ENCODE measurements at places on chromosomes 13 and 19.

DNA sequence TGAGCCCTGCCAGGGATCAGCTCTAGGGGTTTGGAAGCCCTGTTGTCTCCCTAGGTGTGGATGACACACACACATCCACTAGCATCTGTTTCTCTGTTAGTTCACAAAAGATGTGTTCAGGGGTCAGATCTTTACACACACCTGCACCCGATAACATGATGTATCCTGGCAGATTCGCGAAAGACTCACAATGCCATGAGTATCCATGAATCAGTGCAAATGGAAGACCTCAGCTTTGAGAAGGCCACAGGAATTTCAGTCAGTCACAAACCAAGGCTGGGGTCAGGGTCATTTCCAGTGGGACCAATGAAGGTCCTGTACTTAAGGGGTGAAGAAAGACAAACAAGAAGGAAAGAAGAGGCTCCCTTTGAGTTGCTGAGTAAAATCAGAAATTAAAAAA lies 898.2 kb downstream of the UQCRFS1 start:
- DNase-seq: no peak

DNA sequence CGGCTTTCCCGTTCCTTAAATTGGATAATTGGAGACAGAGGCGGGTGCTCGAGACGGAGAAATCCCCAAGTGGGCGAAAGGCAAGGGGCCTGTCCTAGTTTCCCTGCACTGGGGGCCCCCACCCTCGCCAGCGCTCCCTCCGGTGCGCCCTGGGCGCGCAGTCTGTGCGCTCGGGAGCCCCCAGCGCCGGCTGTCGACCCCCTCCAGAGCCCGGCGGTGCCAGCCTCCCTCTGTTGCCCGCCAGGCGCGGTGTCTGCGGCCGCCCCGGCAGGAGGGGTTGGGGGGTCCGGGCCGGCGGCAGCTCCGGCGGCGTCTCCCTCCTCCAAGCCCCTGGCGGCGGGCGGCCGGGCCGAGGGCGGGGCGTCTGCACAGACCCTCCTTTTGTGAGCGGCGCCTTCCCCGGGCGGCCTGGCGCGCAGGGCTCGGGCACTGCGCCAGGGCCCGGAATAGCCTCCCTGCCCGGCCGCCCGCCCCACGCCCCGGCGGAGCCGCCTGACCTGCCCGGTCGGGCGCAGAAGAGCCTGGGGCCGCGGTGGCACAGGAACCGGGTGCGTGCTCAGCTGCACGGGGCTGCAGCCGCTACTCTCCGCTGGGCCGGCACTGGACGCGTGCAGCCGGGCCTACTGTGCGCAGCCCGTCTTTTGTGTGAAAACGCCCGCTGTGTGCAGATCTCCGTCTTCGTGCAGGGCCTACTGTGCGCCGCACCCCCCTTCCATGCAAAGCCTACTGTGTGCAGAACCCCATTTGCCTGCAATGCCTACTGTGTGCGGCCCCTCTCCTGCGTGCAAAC lies 13.2 kb downstream of the GADD45B start:
- DNase-seq: no peak

DNA sequence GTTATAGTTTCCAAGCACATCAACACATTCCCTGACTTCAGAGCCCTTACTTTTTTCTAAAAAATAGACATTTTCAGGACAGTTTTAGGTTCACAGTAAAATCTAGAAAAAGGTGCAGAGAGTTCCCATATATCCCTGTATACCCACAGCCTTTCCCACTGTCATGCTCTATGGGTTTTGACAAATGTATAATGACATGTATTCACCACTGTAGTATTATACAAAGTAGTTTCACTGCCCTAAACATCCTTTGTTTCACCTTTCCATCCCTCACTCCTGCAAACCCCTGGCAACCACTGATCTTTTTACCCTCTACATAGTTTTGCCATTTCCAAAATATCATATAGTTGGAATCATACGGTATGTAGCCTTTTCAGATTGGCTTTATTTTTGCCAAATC lies 15.6 kb downstream of the NAA16 start:
- DNase-seq: no peak

GRCh38 chr19:10104665-10105508 lies 1.3 kb upstream of the PPAN start:
- DNase-seq: peak; percentile 73

- no peak for DNase-seq
Observed at GRCh38 chr13:88800505-88800904, 1129.3 kb downstream of the SLITRK5 start.

DNA sequence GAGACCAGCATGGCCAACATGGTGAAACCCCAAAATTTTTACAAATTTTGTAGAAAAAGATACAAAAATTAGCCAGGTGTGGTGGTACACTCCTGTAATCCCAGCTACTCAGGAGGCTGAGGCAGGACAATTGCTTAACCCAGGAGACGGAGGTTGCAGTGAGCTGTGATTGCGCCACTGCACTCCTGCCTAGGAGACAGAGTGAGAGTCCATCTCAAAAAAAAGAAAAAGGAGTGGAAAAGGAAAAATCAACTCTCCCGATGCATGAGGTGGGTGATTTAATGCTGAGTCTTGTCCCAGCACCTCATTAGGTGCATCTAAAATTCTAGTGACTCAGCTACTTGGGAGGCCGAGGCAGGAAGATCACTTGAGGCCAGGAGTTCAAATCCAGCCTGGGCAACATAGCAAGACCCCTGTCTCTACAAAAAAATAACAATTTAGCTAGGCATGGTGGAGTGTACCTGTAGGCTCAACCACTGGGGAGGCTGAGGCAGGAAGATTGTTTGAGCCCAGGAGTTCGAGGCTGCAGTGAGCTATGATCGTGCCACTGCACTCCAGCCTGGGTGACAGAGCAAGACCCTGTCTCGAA lies 19.8 kb downstream of the GTPBP3 start:
- no peak for DNase-seq

DNA sequence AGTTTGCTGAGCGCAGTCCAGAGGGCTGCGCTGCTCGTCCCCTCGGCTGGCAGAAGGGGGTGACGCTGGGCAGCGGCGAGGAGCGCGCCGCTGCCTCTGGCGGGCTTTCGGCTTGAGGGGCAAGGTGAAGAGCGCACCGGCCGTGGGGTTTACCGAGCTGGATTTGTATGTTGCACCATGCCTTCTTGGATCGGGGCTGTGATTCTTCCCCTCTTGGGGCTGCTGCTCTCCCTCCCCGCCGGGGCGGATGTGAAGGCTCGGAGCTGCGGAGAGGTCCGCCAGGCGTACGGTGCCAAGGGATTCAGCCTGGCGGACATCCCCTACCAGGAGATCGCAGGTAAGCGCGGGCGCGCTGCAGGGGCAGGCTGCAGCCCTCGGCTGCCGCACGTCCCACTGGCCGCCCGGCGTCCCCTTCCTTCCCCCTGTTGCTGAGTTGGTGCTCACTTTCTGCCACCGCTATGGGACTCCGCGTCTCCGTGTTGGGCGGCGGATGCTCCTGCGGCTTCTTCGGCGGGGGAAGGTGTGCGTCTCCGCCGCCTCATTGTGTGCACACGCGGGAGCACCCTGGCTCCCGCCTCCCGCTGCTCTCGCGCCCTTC lies 772 bp downstream of the GPC6 start:
- no peak for DNase-seq

- no peak for DNase-seq
Observed at GRCh38 chr13:102940143-102940542, 94.3 kb downstream of the ERCC5 start.

- DNase-seq: no peak
Observed at GRCh38 chr13:31250435-31250834, 50.7 kb downstream of the B3GLCT start.

- no peak for DNase-seq
Observed at GRCh38 chr13:42735010-42735409, 46.4 kb upstream of the FAM216B start.

All from activated CD4-positive, alpha-beta T cell treated with anti-CD3 and anti-CD28 coated beads, Interleukin-2, amount 50 U/mL, for 1 hour (primary cell).